ENCODE measurements at places on chromosomes 2 and 18.

- DNase-seq = no peak
Measured at GRCh38 chr18:78376046-78376445, 603.6 kb upstream of the SALL3 start.

DNA sequence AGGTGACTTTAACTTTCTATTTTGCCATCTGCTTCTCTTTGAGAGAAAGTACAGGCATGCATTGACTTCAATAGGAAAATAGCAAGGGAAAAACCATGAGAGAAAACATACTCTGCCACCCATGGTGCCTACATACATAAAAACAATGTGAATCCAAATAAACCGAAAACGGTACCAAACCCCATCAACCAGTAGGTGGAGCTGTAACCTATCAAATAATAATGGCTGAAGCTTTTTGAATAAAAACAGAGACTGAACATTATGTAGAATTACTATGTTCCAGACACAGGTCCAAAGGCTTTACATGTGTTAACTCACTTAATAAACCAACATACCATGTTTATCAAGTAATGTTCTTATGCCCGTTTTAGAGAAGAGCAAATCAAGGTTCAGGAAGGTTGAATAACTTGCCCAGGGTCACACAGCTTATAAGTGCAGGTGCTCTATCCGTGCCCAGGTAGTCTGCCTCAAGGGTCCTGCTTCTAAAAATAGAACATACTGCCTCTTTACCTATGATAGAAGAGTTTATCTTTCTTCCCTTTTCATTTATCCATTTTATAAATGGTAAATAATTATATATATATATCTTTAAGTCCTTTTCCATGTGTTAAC is 293.9 kb upstream of the SYT4 start:
- peak; percentile 59 for DNase-seq

DNA sequence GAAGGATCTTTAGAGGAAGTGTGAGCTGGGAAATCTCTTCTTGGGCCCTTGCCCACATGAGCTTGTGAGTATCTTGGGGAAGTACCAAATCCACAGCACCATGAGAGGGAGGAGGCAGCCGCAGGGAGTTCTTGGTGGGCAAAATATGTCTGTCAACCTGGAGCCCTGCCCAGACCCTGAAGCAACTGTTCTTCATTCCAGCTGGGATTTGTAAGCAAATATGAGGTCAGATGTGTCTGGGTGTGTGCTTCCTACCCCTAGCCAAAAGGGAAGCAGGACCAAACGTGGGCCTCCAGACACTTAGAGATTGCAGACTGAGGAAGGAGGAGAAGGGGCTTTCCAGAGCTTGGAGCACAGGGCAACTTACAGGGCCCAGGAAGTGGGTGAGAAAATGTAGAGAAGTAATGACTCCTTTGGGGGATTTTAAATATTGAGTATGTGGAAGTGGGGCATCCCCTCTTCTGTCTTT is 41.9 kb downstream of the TMEM247 start:
- DNase-seq = no peak

DNA sequence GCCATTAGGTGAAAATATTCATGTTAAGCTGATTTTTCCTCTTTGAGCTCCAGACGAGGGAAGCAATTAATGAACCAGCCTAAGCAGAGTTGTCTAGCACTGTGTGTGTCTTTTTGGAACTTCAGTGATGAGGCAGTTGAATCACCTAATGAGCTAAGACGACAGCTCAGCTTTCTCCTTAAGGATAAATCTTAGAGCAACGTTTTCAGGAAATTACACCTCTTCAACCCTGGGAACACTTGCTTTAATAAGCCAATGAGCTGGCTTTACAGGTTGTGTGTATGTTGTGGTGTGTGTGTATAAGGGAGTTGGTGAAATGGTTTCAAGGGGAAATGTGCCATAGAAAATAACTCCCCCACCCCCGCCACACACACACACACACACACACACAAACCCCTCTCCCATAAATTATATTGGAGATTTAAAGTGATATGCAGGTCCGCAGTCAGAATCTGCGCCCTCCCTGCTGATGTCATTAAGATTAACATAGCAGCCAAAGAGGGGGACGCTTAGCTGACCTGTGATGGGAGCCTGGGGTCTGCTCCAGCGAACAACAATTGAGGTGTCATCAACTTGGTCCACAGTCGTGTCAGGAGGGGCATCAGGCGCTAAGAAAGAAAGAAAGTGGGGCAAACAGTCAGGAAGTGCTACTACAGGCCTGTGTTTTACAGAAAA is 28.1 kb downstream of the FN1 start:
- DNase-seq = no peak

GRCh38 chr18:49632588-49632987 is 70.7 kb downstream of the LIPG start:
- no peak for DNase-seq

- no peak for DNase-seq
Measured at GRCh38 chr2:134897932-134898331, 20.7 kb upstream of the CCNT2 start.

GRCh38 chr2:179454443-179455171 is 190.0 kb upstream of the SESTD1 start:
- peak; percentile 87 for DNase-seq

GRCh38 chr2:182826064-182826463 is 40.4 kb downstream of the FRZB start:
- no peak for DNase-seq

DNA sequence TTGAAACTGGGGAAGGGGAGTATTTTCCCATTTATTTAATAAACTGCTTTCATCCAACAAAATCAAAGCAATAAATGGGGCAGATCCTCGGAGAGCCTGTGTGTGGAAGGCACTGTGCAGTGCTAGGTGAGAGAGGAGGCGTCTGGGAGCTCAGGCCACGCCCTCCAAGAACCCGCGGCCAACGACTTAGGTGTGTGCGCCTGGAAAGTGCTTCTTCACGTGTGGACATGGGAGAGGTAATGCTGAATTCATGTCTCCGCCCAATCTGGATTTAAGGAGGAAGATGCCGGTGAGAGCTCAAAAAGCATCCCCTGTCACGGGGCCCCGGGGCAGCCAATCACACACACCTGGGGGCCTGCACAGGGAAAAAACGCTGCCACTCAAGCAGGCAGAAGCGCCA is 77.4 kb downstream of the HDAC4 start:
- no peak for DNase-seq

DNA sequence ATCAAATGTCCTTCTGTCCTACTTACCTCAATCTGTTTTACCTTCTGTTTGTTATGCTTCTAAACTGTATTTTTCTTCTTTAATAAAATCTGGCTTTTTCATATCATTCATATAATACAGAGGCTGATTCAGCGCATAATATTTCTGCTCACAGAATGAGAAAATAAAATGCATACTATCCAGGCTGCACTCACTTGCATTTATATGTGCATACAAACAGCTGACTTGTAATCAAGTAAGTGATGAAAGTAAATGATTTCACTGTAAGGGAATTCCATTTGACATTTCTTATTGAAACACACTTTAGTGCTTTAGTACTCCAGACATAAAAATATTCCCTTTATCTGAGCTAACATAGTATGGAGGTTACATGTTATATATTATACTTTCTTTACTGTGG is 75.3 kb upstream of the PROKR1 start:
- DNase-seq = no peak

GRCh38 chr2:43417300-43417699 is 178.5 kb downstream of the THADA start:
- peak; percentile 35 for DNase-seq

GRCh38 chr2:241903121-241904010 is 33.8 kb downstream of the RTP5 start:
- DNase-seq = no peak

Data from M059J (cell line).